HFFc6 (cell line): ENCODE measurements at places on chromosomes 5 and 9. TPM values are rescaled to one million over a fixed set of nuclear protein-coding genes. Genes with fewer than 3 reads are reported as not detected.

The TMEM252 gene
- not detected in 2 replicates for total RNA-seq

The JAKMIP2 gene
- total RNA-seq = not detected in 3 replicates

The ZMAT2 gene
- total RNA-seq = 61.6 to 72.6 TPM (median 72.3 TPM) in 3 replicates

The PCDHGA12 gene
- 9.3 to 20.4 TPM (median 9.3 TPM) in 3 replicates for total RNA-seq

The CER1 gene
- not detected in 3 replicates for total RNA-seq

GRCh38 chr5:145978708-145979107 is 42.3 kb downstream of the SH3RF2 start:
- H3K4me3 ChIP-seq = no peak overlapping the region
- DNase-seq = no peak
- H3K27ac ChIP-seq = no peak overlapping the region
- peaks cover 6% of the 10 kb centered on the region for H3K27me3 ChIP-seq
- peaks cover 74% of the 10 kb centered on the region for H3K4me1 ChIP-seq

GRCh38 chr5:15587916-15588315 is 87.9 kb downstream of the FBXL7 start:
- peaks cover 29% of the 10 kb centered on the region for H3K4me1 ChIP-seq
- H3K27me3 ChIP-seq = no peaks in the 10 kb centered on the region; the same call in none of the 2 replicates
- H3K27ac ChIP-seq = no peak overlapping the region

- H3K27me3 ChIP-seq = peaks cover 11% of the 10 kb centered on the region
- peaks cover 10% of the 10 kb centered on the region for H3K4me1 ChIP-seq
- no peaks in the 10 kb centered on the region for H3K36me3 ChIP-seq
- no peak for DNase-seq
Measured at GRCh38 chr5:43420241-43420640, 8.1 kb upstream of the CCL28 start.

DNA sequence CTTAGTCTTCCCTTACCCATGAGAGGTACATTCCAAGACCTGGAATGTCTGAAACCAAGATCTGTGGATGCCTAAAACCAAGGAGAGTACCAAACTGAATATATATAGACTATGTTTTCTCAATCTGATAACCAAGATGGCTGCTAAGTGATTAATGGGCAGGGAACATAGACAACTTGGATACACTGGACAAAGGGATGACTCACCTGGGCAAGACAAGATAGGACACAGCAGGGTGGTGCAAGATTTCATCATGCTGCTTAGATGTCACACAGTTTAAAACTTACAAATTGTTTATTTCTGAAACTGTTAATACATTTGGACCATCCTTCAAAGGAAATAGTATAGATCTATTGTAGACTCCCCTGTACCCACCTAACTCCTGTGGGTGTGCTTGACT is 130.9 kb downstream of the HTR1A start:
- no peak overlapping the region for H3K27ac ChIP-seq
- peaks cover 2% of the 10 kb centered on the region for H3K27me3 ChIP-seq
- H3K4me3 ChIP-seq = no peak overlapping the region
- H3K4me1 ChIP-seq = no peaks in the 10 kb centered on the region
- H3K36me3 ChIP-seq = no peaks in the 10 kb centered on the region

- peaks cover 4% of the 10 kb centered on the region; the same call in 1 of the 2 replicates for H3K36me3 ChIP-seq
- no peak overlapping the region for H3K27ac ChIP-seq
- no peak for DNase-seq
- H3K27me3 ChIP-seq = no peaks in the 10 kb centered on the region
- H3K4me1 ChIP-seq = no peaks in the 10 kb centered on the region
Measured at GRCh38 chr9:7984203-7984602, 184.6 kb upstream of the DMAC1 start.

GRCh38 chr5:154480847-154481246 is 2.8 kb upstream of the HAND1 start:
- no peaks in the 10 kb centered on the region for H3K36me3 ChIP-seq
- H3K27me3 ChIP-seq = peaks cover 79% of the 10 kb centered on the region
- H3K27ac ChIP-seq = no peak overlapping the region
- no peak for DNase-seq
- H3K4me3 ChIP-seq = no peak overlapping the region
- H3K4me1 ChIP-seq = peaks cover 10% of the 10 kb centered on the region

GRCh38 chr5:73633060-73633459 is 7.1 kb downstream of the ARHGEF28 start:
- H3K4me3 ChIP-seq = no peak overlapping the region
- H3K36me3 ChIP-seq = peaks cover 6% of the 10 kb centered on the region; the same call in 1 of the 2 replicates
- H3K27ac ChIP-seq = no peak overlapping the region

DNA sequence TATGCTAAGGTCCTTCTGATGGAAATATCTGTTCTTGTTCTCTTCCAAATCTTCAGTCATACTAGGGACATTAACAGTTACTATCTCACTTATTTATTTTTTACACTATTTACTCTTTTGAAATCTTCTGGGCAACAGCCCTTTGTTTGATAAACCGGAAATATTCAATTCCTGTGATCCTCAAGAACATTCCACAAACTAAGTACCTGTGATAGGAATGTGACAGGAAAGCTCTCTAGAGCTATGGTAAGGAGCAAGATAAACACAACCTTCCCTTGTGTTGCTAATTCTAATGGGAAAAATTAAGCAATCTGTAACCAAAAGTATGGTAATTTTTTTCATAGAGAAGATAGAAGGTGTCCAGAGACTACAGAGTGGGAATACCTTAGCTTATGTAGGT is 22.0 kb upstream of the ANKRD34B start:
- peaks cover 7% of the 10 kb centered on the region for H3K27me3 ChIP-seq
- no peaks in the 10 kb centered on the region for H3K36me3 ChIP-seq
- H3K27ac ChIP-seq = no peak overlapping the region
- DNase-seq = no peak
- peaks cover 6% of the 10 kb centered on the region; the same call in 1 of the 2 replicates for H3K4me1 ChIP-seq
- H3K4me3 ChIP-seq = no peak overlapping the region

DNA sequence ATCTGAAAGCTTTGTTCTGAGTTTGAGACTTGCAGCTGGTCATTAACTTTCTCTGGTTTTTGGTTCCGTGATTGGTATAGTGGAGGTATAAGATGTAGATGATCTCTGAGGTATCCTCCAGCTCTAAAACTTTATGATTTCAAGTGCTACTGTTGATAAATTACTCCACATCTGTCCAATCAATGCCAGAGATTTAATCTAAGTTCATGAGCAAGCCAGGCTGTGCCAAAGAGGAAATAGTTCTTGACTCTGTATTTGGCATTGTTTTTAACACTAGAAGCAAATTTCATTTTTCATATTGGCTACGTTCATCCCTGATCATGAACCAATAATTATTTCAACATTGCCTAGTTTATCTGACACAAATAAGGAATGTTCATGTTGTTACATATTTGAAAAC is 28.5 kb upstream of the CHD1 start:
- no peak overlapping the region for H3K4me3 ChIP-seq
- H3K4me1 ChIP-seq = no peaks in the 10 kb centered on the region
- no peaks in the 10 kb centered on the region for H3K36me3 ChIP-seq
- H3K27me3 ChIP-seq = no peaks in the 10 kb centered on the region; the same call in 1 of the 2 replicates
- H3K27ac ChIP-seq = no peak overlapping the region

DNA sequence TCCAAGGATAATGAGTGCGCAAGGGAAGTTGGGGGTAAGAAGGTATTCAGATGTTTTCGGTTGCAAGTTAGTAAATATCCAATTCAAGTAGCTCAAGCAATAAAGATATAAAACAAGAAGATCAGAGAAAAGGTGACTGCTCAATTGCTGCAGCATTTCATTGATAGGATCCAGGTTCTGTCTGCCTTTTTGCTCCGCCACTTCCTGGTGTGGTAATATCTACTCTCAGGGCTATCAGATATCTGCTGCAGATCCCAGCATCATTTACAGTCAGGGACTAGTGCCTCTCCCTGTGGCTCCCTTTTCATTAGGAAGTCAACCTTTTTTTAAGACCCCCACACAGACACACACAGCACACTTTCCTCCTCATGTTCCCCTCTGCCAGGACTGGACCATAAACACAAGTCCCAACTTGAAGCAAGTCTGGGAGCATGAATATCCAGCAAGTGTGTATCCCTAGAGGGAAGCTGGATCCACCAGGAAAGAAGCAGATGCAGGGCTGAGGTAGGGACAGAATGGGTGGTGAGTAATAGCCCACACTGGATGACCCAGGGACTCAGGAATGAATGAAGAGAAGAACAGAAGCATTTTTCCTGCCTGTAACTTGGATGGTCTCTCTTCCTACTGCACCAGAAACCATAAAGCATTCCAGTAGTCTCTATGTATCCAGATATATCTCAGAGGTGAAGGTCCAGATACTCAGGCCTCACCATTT is 53.7 kb downstream of the ZNF622 start:
- no peaks in the 10 kb centered on the region; the same call in 1 of the 2 replicates for H3K27me3 ChIP-seq
- H3K27ac ChIP-seq = peak overlapping the region; percentile 59
- peaks cover 31% of the 10 kb centered on the region for H3K4me1 ChIP-seq

DNA sequence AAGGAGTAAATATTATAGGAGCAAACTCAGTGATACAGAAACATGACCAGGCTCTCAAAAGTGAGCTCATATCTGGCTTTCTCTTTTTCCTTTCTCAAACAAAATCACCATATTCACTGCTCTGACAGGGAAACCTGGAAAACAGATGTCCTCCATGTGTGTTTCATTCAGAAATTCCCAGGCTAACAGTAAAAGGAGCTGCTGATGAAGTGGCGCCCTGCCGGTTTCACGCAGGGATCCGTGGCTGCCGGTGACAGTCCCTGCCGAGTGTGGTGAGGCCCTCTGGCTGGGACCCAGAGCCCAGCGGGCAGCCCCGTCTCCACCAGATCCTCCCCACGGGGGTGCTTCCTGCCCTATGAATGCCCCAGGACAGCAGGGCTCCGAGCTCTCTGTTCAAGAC is 208.1 kb downstream of the GNA14 start:
- no peak for DNase-seq
- H3K4me1 ChIP-seq = peaks cover 23% of the 10 kb centered on the region
- H3K4me3 ChIP-seq = peak overlapping the region; percentile 67
- H3K36me3 ChIP-seq = no peaks in the 10 kb centered on the region

GRCh38 chr5:81428861-81429260 is 34.9 kb upstream of the ACOT12 start:
- H3K27me3 ChIP-seq = no peaks in the 10 kb centered on the region
- peak overlapping the region; percentile 4; the same call in 1 of the 2 replicates for H3K4me3 ChIP-seq
- no peak for DNase-seq
- H3K27ac ChIP-seq = peak overlapping the region; percentile 0; the same call in 1 of the 2 replicates
- H3K36me3 ChIP-seq = no peaks in the 10 kb centered on the region

DNA sequence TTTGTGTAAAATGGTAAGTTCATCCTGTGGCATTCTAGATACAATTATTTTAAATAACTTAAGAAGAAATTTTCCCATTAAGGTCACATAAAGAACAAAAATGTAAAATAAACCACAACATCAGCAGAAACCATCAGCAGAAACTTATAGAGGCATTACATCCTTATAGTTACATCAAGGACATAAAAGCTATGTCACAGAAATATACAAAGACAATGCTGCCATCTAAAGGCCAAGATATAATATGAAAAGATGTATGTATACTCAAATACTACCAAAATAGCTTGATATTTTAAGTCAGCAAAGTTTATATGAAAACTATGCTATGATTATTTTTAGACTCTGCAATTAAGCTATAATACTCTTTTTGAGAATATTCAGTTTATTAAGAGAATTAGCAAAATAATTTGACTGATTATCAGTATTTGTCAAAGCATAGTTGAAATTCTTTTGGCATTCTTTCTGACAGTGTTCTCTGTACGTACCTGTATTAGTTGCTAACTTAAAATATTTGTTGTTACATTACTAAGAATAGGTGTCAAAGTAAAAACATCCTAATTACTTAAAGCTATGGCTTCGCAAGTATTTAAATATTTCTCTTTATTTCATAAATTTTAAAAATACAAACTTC is 36.2 kb downstream of the FBXL17 start:
- no peaks in the 10 kb centered on the region for H3K36me3 ChIP-seq
- no peak overlapping the region for H3K27ac ChIP-seq
- no peaks in the 10 kb centered on the region for H3K27me3 ChIP-seq
- DNase-seq = peak; percentile 63
- no peak overlapping the region for H3K4me3 ChIP-seq

DNA sequence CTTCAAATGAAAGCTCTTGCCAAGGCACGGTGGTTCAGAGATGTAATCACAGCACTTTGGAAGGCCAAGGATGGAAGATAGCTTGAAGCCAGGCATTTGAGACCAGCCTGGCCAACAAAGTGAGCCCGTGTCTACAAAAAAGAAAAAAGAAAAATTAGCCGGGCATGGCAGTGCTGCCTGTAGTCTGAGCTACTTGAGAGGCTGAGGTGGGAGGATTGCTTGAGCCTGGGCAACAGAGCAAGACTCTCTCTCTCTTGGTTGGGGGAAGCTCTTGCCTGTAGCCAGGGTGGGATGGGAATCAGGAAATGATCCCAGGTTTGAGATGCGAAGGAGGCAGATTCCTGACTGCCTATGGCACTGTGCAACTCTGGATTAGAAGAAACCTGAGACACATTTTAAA is 62.1 kb downstream of the IL6ST start:
- no peaks in the 10 kb centered on the region for H3K36me3 ChIP-seq
- peaks cover 17% of the 10 kb centered on the region for H3K4me1 ChIP-seq

GRCh38 chr5:171907725-171908343 is 98.6 kb downstream of the FBXW11 start:
- DNase-seq = peak; percentile 65
- H3K27ac ChIP-seq = no peak overlapping the region
- no peaks in the 10 kb centered on the region for H3K27me3 ChIP-seq
- H3K4me3 ChIP-seq = no peak overlapping the region
- H3K4me1 ChIP-seq = peaks cover 30% of the 10 kb centered on the region

- no peak overlapping the region for H3K27ac ChIP-seq
- H3K4me1 ChIP-seq = no peaks in the 10 kb centered on the region
- DNase-seq = no peak
- no peaks in the 10 kb centered on the region for H3K36me3 ChIP-seq
Measured at GRCh38 chr5:149780043-149780737, 50.1 kb downstream of the PPARGC1B start.

- DNase-seq = no peak
- no peak overlapping the region for H3K4me3 ChIP-seq
- H3K27ac ChIP-seq = no peak overlapping the region
- H3K36me3 ChIP-seq = no peaks in the 10 kb centered on the region
Measured at GRCh38 chr5:78927657-78928282, 57.3 kb downstream of the ARSB start.

DNA sequence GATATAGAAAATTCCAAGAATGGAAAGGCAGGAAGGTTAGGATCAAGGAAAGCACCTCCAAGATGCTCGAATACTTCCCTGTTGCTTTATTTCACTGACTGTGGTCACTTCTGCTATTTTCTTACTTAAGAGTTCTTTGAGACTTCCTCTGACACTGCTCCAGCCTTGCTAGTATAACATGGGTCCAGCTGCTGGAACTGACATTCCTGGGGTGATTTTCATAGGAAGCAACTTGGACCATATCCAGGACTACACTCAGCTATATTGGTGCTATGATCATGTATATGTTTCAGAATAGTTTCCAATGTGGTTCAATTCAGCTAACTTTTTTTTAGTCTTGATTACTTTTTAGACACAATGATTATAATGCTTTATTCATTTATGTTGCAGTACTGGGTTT is 81.6 kb upstream of the CKMT2 start:
- H3K4me1 ChIP-seq = no peaks in the 10 kb centered on the region
- DNase-seq = peak; percentile 39
- H3K4me3 ChIP-seq = no peak overlapping the region
- no peaks in the 10 kb centered on the region for H3K36me3 ChIP-seq
- H3K27me3 ChIP-seq = peaks cover 3% of the 10 kb centered on the region; the same call in 1 of the 2 replicates
